Stimulated activated naive CD4-positive, alpha-beta T cell treated with Interleukin-2 at 50 U/mL for 16 hours (primary cell): ENCODE measurements at places on chromosomes 7 and 10.

GRCh38 chr7:114864278-114864677 lies 57.6 kb upstream of the MDFIC start:
- DNase-seq = no peak

DNA sequence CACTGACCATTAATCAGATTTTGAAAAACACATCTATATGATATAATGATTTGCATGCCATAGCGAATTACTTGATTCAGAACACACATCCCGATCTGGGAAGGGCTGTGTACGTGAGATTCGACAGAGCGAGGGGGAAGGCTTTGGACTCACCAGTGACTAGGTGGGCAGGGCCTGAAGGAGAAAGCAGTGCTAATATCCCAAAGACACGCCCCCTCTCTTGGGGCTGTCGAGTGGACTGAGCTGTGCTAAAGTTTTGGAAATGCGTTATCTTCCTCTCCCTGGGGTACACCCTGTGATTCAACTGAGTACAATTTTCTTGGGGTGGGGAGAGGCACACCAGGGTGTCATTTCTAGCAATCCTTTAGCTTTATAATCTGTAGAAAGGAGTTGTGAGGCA lies 1.8 kb downstream of the LRRC17 start:
- DNase-seq = no peak

DNA sequence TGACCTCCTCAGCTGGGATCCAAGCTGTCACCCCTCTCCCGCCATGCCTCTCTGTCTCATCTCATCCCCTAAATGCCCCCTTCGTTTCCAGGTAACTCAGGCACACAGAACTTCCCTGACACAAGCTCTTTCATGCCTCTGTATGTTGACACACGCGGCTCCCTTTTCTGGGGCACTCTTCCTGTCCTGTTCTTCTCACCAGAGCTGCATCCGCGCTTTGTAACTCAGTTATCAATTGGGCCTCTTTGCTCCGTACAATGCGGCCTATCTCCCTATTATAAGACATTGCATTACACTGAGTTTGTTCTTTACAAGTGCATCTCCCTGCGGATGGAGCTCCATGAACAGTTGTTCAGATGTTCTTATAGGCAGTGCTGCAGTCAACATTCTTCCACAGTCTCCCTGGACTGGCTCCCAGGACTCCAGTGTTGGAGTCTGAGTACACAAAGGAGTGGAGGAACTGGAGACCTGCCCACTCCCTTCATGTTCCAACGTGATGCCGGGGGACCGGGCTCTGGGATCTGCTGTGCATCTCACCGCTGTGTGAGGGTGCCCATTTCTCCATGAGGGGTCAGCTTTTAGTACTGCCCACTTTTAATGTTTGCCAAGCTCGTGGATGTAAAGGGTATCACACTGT lies 56.9 kb upstream of the TNS3 start:
- no peak for DNase-seq

GRCh38 chr10:23146258-23146657 lies 45.9 kb upstream of the PTF1A start:
- no peak for DNase-seq
